ENCODE measurements at places on chromosomes 1 and 21.

DNA sequence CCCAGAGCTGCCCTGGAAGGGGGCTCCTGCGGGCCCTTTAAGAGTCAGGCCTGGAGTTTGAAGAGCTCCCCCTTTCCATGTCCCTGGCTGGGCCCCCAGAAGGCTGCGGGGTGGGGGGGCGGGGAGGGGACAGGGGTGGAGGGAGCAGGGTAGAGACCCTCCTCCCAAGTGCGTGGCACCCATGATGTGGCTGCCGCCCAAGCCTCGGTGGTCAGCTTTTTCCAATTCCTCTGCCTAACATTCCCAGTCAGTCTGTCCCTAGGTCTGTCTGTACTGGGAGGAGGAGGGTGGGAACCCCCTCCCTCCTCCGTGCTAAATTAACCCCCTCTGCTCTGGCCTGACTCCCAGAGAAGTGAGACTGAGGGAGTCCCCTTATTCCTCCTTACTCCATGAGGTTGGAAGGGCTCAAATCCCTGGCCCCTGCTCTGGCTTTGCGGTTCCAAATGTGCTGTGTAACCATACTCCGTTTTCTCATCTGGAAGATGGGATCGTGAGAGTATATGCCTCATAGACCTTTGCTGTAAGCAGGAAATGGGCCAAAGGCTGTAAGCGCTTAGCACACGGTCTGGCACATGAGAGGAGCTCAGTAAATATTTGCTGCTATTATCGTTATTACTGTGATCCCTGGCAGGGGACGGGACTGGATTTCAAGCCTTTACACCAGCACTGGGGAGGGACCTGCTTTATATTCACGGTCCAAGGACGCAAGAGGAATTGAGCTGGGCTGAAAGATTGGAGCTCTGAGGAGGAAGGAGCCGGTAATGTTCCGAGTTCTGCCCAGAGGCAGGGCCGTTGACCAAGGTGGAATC lies 658 bp upstream of the COL16A1 start:
- ATAC-seq = no peak

DNA sequence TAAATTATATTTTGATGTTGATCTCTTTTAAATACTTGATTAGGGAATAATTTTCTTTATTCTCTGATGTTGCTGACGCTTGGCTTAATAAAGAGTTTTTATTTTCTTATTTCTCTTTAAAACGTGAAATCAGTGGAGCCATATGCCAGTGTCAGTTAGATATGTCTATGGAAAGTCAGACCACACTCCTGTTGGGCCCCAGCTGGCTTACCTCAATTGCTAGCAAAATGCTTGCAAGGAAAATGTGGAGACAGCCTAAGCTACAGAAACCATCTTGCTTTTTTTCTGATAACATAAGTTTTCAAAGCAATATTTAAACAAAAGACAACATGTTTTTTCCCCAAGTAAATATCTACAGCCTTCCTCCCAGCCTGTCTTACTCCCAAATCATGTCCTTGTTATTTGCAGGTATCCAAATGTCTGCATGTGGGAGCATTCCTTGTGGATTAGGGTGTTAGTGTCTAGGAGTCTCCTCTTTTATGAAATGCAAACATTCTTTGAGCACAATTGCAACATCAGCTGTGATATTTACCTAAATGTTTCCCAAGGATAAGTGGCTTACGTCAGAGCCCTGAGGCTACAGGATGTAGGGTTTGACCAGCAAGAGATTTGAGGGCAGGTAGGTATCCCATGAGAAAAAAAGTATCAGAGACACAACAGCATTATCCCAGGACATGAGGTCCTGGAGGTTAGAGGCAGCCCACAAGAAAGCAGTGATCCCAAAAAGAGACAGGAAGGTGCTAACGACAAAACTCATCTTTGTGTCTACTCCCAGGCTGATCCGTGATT lies 117.2 kb upstream of the KCNJ15 start:
- no peak for ATAC-seq

- no peak for ATAC-seq
Observed at GRCh38 chr21:36792505-36792967, 93.6 kb downstream of the SIM2 start.

- ATAC-seq = no peak
Observed at GRCh38 chr1:41983451-41983850, 64.7 kb upstream of the HIVEP3 start.

GRCh38 chr1:43982808-43983207 lies 3.8 kb downstream of the B4GALT2 start:
- ATAC-seq = no peak

GRCh38 chr1:151964510-151964909 lies 29.1 kb downstream of the S100A10 start:
- no peak for ATAC-seq

DNA sequence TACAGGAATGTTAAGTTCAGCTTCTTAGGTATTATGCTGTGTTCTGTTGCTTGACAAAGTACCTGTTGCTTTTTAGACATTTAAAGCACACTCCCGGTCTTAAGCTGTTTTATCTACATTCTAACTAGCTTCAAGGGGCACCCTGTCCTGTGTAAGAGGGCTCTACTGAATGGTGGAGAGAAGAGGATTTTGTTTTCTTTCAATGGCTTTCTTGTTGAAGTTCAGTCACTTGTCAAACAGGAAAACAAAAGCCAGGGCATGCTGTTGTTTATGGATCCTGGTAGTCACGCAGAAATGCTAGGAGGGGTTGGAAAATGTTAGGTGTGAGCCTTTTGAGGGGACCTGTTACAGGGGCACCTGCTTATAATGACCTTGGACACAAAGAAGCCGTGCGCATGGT lies 30.7 kb downstream of the PGM1 start:
- no peak for ATAC-seq

GRCh38 chr21:45376459-45377324 lies 28.3 kb upstream of the COL18A1 start:
- ATAC-seq = no peak

- ATAC-seq = no peak
Observed at GRCh38 chr1:68975212-68975933, 478.5 kb upstream of the DEPDC1 start.

DNA sequence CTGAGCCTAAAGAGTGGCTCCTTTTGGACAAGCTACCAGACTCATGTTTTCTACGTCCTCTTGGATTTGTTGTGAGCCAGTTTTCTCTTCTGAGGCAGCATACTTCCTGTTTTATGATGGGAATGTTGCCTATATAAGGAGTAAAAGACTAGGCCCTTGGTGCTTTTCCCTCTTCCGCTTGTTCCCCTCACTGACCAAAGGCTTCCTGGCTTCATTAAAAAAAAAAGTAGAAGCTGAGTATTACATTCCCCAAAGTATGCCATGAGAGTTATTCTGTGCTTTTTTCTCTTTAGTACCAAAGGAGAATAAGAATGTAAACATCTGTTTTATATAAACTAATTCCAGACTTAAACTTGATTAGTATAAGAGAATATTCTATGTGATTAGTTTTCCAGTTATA lies 6.5 kb upstream of the HMCN1 start:
- no peak for ATAC-seq

DNA sequence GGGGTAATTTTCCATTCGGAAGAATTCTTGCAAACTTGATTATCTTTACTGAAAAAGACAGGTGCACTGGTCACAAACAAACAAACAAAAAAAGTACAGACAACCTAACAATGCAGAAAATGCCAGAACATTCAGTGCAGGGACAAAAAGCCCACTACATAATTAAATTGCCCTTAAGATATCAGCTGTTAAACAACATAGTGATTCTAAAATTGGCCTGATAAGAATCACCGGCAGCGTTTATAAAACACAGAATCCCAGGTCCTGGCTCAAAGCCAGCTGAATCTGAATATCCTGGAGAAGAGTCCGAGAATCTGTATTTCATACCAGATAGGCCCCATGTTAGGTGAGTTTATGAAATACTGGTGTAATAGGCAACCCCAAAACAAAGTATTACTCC lies 6.1 kb downstream of the PLPP3 start:
- ATAC-seq = no peak

DNA sequence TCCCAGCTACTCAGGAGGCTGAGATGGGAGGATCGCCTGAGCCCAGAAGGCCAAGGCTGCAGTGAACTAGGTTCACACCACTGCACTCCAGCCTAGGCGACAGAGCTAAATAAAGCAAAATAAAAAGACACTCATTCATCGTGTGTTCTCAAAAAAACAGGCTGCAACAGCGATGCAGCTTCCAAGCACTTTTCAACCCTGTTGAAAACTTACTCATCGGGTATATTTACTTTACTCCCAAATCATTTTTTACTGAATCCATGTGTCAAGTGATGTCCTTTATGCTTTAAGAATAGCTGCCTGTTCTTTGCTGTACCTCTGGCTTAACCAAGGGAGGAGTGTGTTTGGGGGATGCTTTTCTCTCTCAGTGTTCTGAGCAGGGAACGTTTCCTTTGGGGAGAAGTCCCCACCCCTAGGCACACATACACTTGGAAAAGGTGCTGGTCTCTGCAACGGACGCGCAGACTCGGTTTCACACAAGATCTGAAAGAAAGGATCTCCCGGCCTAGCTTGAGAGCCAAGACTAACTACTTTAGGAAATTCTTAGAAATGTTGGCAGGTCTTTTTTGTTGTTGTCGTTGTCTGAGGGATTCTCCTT lies 1.4 kb downstream of the MAP1LC3C start:
- ATAC-seq = no peak

- peak; percentile 94 for ATAC-seq
Observed at GRCh38 chr1:59560807-59561450, 253.8 kb upstream of the HOOK1 start.

GRCh38 chr1:33268927-33269610 lies 12.8 kb downstream of the ZNF362 start:
- no peak for ATAC-seq

DNA sequence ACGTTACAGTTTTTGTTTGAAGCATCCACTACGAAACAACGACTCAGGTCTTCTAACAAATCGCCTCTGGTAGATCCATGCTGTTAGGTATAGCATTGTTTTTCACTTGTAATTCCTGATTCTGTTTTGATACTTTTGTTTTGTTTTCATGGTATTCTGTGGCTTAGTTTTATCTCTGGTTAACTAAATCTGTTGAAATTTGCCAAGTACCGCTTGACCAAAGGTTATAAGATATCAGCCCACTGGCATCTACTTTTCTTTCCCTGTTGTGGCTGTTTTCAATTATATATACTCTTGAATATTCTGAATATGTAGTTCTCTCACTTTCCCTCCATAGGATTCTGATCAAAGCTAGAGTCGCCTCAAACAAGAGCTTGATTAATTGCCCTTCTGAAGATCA lies 274.8 kb upstream of the C1orf105 start:
- ATAC-seq = no peak

GRCh38 chr1:28602536-28603439 lies 10.7 kb downstream of the RAB42 start:
- ATAC-seq = no peak

DNA sequence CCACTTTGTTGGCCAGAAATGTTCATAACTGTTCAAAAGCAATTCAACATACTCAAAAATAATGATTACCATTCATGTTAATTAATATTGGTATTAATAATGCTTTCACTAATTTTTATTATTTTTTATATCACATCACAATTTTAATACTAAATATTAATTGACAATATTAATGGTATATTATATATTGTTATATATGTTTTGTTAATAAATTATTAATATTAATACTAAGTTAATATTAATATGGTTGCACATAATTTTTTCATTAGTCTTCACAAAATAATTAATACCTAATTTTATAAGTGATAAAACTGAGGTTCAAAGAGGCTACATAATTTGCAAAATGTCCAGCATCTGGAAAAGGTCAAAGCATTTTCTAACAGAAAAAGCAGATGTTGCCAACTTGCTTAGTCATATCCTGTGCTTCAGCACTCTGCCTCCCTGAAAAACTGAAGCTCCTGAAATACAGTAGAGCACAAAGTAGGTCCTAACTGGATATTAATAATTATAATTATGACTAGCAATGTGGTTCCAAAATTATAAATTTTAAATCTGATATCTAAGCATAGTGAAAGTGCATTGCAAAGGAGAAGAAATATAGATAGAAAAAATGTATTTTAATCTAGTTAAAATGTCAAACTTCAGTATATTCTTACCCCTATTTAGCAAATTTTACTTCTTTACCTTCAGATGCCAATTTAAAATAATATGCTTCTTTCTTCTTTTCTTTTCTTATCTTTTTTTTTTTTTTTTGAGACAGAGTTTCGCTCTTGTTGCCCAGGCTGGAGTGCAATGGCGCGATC lies 123.2 kb upstream of the TNFSF4 start:
- ATAC-seq = no peak
